ENCODE measurements at places on chromosomes 16 and 17. TPM values are rescaled to one million over a fixed set of nuclear protein-coding genes. Genes with fewer than 3 reads are reported as not detected.

Gene SLC4A1
- total RNA-seq, result not detected

Gene GPR179
- total RNA-seq, result not detected

Gene ABCA3
- total RNA-seq, result 0.72 TPM

Gene NPTX1
- total RNA-seq, result 31.9 TPM

Gene ADGRG1
- 1.4 TPM for total RNA-seq

Measured in placental pericyte (primary cell).